ENCODE measurements at places on chromosomes 13 and 19.

GRCh38 chr13:56530096-56530495 lies 610.6 kb upstream of the PRR20A start:
- DNase-seq, result no peak

DNA sequence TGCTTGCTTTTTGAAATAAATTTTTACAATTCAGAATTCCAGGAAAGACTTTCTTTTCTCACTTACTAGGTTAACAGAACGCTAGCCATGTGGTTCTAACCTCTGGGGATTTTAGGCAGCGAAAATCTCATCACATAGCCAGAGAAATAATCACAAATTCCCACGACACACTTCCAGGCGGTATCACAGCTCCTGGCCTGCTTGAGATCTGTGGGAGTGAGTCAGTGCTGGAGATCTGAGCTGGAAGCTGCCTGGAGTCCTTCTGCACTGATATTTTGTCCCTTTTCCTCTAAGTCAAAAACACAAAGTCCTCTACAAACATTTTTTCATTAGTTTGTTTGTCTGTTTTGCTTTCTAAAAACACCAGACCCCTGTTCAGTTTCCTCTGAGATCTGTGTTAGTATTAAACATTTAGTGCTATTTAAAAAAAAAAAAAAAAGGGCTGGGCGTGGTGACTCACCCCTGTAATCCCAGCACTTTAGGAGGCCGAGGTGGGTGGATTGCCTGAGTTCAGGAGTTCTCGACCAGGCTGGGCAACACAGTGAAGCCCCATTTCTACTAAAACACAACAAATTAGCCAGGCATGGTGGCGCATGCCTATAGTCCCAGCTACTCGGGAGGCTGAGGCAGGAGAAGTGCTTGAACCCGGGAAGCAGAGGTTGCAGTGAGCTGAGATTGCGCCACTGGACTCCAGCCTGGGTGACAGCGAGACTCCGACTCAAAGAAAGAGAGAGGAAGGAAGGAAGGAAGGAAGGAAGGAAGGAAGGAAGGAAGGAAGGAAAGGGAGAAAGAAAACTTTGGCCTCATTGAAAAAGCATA lies 12.2 kb upstream of the UBE2L5 start:
- DNase-seq, result peak; percentile 85

DNA sequence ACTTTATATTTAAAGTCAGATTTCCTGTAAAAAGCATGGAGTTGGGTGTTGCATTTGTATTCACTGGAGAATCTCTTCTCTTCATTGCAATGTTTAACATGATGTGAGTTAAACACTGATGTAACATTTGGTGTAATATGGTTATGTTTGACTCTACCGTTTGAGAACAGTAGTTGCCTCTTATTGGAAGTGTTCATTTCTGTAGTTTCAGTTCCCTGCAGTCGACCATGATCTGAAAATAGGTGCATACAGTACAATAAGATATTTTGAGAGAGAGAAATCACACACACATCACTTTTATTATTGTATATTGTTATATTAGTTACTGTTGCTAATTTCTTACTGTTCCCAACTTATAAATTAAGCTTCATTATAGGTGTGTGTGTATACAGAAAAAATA lies 105.2 kb upstream of the SPACA7 start:
- no peak for DNase-seq

DNA sequence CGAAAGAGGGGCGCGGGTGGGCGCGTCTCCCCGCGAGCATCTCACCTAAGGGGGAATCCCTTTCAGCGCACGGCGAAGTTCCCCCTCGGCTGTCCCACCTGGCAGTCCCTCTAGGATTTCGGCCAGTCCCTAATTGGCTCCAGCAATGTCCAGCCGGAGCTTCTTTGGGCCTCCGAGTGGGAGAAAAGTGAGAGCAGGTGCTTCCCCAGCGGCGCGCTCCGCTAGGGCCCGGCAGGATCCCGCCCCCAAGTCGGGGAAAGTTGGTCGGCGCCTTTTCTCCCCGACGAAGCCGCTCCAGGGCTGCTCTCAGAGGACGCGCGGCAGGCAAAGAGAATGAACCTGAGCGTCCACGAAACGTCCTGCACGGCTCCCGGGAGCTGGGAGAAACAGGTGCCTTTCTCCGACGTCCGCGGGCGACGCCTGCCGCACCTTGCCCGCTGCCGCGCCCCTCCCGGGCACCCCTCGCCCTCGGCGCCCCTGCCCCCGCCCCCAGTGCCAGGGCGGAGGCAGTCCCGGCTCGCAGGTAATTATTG lies 366 bp upstream of the KL start:
- DNase-seq, result no peak

DNA sequence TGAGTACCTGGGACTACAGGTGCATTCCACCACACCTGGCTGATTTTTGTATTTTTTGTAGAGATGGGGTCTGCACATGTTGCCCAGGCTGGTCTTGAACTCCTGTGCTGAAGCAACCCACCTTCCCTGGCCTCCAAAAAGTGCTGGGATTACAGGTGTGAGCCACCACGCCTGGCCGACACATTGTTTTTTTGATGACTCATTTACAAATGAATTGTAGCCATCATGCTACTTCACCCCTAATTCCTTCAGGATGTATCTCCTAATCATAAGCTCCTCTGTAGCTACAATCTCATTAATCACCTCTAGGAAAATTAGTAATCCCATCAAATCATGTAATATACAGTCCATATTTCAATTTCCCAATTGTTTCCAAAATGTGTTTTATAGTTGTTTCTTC lies 17.9 kb downstream of the RELB start:
- no peak for DNase-seq

DNA sequence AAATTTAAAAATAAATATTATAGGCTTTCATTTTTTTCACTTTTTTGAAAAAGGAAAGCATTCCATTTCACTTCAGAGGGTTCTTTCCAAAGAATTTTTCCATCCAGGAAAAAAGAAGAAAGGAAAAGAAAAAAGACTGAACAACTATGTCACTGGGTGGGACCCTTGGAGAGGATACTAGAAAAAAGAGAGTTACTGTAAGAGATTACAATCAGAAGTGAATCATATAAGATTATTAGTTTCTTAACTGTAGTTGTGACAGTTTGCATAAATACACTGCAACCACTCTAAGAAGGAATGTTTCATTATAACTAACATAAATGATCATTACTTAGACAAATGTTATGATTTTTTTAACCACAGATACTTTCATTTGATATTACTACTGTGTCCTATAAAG lies 87.8 kb downstream of the KLF12 start:
- DNase-seq, result no peak
